ENCODE measurements at places on chromosomes 7 and 10.

- DNase-seq, result no peak
Observed at GRCh38 chr10:14749070-14749809, 25.5 kb downstream of the FAM107B start.

GRCh38 chr10:93406364-93407145 is 75.6 kb downstream of the MYOF start:
- no peak for DNase-seq

- DNase-seq, result no peak
Observed at GRCh38 chr10:69657430-69657829, 27.4 kb downstream of the FAM241B start.

GRCh38 chr10:48580236-48580635 is 24.6 kb downstream of the ARHGAP22 start:
- no peak for DNase-seq
